ENCODE measurements at places on chromosomes 16 and 17.

GRCh38 chr17:43680461-43680860, 18.7 kb upstream of the MEOX1 start:
- DNase-seq = no peak

- DNase-seq = no peak
Measured at GRCh38 chr17:65222214-65222738, 85.1 kb downstream of the RGS9 start.

- no peak for DNase-seq
Measured at GRCh38 chr16:1377406-1378010, 25.8 kb downstream of the GNPTG start.

DNA sequence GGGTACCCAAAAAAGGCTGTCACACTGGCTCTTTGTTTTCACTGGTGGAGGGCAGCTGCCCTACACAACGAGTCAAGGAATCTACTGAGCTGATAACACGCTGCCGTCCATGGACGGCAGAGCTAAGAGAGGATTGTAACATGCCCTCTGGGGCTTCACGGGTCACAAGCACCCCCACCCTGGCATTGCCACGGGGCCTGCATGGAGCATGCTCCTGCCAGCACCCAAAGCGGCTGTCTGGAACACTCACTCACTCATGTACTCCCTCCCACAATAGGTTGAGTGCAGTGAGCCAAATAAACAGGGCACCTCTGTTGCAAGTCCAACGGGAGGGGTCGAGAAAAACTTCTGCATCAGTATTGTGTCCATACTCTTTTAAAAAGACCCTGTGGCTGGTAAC, 181.6 kb downstream of the MAP2K6 start:
- DNase-seq = no peak

GRCh38 chr16:24700549-24701392, 28.7 kb upstream of the TNRC6A start:
- no peak for DNase-seq

- DNase-seq = no peak
Measured at GRCh38 chr16:12119562-12119961, 143.0 kb downstream of the SNX29 start.

DNA sequence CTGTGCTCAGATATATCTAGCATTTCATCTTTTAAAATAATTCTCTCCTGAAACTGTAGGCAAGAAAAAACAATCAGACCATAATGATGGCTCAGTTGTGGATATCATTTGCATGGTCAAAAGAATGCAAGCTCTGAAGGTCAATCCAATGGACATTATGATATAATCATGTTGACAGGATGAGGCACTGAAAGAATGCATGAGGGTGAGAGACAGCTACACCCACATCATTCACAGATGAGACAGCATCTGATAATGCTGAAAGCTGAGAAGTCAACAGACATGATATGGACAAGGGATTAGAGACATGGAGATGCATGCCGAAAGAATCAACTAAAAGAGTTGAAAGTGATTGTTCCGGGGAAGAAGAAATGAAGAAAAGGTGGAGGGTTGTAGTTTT, 346.4 kb upstream of the CDH5 start:
- DNase-seq = no peak

DNA sequence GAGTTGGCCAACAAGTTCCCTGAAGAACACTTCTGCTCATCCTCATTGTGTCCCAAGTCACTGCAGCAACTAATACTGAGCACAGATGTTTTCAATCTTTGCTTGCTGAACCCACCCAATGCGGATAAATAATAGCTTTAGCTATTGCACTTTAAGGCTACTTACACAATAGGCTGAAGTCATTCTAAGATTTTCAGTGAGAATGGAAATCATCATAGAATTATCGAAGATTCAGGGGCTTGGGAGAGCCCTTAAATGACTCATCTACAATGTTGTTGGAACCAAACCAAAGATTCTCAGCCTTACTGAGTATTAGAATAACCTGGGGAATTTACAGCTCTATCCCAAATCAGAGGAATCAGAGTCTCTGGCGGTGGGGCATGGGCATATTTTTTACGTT, 51.2 kb downstream of the SYCE1L start:
- DNase-seq = no peak

GRCh38 chr16:80585764-80586163, 45.0 kb downstream of the DYNLRB2 start:
- DNase-seq = no peak

DNA sequence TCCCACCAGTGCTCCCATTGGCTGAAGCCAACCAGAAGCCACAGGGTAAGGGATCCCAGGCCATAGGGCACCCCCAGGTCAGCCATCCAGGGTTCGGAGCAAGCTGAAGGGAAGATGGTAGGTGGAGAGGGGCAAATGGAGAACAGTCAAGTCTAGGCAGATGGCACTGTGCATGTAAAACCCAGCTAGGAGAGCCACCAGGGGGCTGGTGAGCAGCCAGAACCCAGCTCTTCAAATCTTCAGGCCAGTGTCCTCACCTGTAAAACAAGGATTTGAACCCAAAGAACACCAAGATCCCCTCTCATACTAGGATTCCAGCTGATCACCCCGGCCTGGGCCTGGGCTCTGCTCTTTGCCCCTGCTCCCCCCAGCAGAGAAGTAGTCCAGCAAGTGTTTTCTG, 43.5 kb downstream of the GINS3 start:
- no peak for DNase-seq

- DNase-seq = no peak
Measured at GRCh38 chr17:1709403-1709951, 700 bp downstream of the TLCD2 start.

DNA sequence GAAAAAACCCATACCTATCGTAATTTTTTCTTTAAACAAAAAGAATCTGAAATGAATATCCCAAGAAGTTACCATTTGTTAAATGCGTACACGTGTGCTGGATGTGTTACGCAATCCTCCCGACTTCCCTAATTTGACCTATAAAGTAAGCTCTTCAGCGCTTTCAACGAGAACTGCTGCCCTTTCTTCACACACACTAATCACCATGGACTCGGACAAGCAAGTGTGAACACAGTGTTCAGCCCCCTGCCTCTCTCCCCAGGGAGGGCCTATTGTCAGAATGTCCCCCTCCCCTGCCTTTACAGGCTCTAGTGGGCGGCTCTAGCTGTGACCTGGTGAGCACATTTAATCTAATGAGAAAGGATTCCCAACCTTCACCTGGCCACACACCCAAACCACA, 216.1 kb downstream of the CEP112 start:
- DNase-seq = no peak

Measured in activated CD4-positive, alpha-beta memory T cell treated with anti-CD3 and anti-CD28 coated beads, Interleukin-2, amount 10 ng/mL, durations not matched to agents 7 days and 5 days (primary cell).